Trophoblast cell (in vitro differentiated cells and primary cell): ENCODE measurements at places on chromosomes 11 and 22.

DNA sequence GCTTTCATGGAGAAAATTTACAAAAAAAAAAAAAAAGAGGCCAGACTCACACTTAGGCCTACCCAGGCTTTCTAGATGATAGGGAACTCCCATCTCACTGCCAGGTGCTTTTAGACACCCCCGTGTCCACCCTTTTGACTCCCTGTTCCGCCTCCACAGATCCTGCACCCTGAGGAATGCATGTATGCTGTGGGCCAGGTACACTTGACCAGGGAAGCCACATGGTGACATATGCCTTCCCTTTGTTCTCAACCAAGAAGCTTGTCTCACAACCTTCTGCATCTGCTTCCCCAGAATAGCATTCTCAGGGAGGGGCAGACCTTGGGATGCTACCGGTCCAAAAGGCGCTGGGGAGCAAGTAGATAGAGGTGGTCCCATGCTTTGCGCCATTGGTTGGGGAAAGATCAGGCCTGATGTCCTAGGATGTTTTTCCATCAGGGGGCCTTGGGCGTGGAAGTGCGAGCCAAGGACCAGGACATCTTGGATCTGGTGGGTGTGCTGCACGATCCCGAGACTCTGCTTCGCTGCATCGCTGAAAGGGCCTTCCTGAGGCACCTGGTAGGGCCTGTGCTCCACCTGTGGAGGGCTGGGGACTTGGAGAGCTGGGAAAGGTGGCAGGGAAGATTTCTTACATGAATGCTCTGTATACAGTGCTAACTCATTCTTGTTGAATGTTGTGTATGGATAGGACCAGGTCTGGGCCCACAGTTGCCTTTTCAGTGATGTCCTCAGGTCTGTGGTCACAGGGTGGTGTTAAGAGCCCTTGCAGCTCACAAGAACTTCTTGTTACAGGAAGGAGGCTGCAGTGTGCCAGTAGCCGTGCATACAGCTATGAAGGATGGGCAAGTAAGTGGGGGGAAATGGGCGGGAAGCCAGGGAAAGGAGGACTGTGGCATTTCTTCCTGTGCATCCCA lies 7.5 kb downstream of the HMBS start:
- DNase-seq = no peak

- DNase-seq = no peak
These were observed 26.7 kb upstream of the ETS1 start for GRCh38 chr11:128614026-128614425.

DNA sequence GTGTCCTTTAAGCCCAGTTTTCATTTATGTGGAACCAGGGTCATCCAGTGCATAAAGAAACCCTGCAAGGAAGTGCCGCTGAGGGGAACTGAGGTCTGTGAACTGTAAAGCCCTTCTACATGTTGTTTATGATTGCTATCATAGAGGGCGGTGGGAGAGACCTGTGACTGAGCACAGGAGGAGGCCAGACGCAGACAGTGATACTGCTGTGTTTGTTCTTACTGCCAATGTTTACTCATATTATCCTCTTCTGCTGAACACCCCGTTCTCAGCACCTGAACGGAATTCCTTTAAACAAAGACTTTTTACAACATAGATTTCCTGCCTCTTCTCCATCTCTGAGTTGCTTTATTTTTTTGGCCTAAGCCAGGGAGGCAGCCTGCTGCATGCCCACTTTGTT lies 967 bp upstream of the GALNT18 start:
- no peak for DNase-seq

GRCh38 chr11:71444811-71445210 lies 3.4 kb downstream of the DHCR7 start:
- DNase-seq = no peak

DNA sequence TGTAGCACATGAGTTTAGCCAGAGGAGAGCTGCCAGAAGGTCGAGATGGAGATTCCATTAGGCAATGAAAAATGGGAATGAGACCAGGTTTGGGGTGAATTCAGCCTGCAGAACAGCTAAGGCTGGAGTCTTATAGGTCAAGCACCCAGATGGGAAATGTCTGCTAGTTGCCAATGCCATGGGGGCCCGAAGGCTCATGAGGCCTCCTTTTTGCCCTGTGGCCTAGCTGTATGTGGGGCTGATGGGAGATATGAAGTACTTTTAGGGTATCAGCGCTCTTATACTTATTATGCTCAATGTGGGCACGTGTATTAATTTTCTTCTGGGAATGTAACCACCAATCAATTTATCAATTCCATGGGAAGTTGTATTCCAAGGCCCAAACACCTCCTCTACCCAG lies 8.7 kb downstream of the PPFIBP2 start:
- no peak for DNase-seq

GRCh38 chr11:46063138-46063537 lies 58.1 kb downstream of the PHF21A start:
- no peak for DNase-seq

GRCh38 chr22:27962268-27963044 lies 43.4 kb upstream of the PITPNB start:
- peak; percentile 93 for DNase-seq

DNA sequence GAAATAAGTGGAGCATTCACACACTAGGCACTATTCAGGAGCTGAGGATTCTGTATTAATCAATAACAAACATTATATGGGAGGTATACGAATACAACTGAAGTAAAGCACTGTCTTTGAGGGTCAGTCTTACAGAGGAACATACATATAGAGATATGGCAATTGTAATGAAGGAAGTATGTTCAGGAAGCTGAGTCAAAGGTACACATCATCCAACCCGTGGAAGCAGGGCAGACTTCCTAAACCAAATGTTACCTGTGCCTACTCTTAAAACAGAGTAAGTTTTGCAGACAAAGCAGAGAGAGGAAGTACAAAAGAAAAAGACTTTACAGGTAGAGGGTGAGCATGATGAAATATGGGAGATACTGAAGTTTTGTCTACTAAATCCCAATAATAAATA lies 481.2 kb upstream of the ARHGAP42 start:
- no peak for DNase-seq

DNA sequence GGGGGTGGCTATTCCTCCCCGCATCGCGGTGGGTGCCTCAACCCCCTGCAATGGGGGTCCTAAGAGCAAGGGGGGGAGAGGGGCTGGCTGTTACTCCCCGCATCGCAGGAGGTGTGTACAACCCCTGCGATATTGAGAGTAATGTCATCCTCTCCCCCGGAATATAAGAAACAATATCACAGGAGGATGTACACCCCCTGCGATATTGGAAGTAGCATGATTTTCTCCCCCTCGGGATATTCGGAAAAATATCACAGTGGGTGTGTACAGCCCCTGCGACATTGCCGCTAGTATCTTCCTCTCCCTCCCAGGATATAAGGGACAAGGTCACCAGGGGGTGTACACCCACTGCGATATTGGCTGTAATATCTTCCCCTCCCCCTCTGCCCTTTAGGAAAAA lies 22.5 kb upstream of the APOL5 start:
- no peak for DNase-seq

DNA sequence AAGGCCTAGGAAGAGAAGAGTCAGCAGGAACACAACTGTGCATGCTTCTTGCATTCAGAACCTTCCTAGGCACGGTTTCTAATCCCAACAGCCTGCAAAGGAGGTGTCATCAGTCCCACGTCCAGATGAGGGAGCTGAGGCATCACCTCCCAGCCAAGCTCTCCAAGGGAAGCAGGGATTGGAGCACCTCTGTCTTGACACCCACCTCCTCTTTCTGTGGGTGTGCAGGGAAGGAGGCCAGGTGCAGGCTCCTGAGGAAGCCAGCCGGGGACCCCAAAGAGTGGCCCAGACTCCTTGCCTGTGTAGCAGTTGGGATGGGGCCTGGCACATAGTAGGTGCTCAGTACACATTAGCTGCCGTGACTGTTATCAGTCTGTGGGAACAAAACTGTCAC lies 2.0 kb downstream of the PNPLA5 start:
- no peak for DNase-seq

DNA sequence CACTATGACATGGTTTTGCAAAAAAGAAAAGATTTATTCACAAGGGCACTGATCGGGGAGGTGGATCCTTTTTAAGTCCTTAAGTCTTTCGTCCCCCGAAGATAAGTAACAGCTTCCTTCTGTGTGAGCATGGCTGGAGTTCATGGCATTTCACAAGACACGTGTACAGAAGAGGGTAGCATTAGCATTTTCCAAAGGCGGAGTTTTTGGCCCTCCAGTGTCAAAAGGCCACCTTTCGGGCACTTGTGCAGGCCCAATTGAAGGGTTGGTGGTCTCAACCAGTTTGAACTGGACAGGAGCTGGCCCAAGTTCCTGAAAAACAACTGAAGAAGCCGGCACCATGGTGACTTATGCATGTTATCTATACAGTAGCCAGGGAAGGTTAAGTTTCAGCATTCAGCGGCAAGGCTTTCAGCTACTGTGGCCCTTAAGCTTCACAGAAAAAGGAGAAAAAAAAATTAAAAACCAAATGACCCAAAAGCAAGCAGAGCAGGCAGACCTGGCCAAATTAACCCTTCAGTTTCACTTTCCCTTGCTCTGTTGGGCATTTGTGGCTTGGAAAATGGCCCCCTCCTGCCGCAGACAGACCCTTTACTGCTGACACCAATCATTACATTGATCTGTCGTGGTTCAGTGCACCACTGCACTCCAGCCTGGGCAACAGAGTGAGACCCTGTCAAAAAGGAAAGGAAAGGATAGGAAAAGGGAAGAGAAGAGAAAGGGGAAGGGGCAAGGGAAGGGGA lies 18.7 kb downstream of the ZNF74 start:
- DNase-seq = no peak

DNA sequence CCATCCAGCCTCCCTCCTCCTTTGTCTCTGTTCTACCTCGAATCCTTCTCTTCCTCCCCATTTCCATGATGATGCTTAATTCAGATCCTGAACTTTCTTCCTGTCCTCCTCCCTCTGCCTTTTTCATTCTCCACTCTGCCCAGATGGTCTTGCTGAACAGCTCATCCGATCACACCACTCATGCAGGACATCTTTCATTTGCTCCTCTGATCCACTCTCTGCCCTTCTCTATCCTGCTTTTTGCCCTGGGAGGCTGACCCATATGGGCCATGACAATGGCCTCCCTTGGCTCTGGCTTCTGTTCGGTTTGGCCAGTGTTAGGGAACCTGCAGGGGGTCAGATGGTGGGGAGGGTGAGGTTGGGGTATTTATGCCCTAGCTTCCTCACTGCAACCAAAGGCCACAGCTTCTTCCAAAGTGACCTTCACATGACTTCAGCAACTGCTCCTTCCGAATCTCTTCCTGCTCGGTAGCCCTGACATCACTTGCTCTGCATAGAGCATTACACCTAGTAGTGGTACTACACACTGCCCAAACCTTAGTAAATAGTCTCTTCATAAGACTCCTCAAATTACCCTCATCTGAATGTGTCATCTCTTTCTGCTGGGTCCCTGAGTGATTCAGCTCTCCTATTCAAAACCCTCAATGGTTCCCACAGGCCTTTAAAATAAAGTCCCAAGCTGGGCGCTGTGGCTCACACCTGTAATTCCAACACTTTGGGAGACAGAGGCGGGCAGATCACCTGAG lies 32.7 kb upstream of the MICAL2 start:
- no peak for DNase-seq

- DNase-seq = no peak
These were observed 32.7 kb downstream of the FLI1 start for GRCh38 chr11:128726458-128727139.

GRCh38 chr11:120858740-120859139 lies 165.2 kb upstream of the TBCEL start:
- peak; percentile 50 for DNase-seq

- DNase-seq = no peak
These were observed 31.8 kb downstream of the GLB1L2 start for GRCh38 chr11:134363592-134363991.

- no peak for DNase-seq
These were observed 33.9 kb upstream of the CXCR5 start for GRCh38 chr11:118849825-118850224.

- DNase-seq = no peak
These were observed 50.5 kb upstream of the POU2AF2 start for GRCh38 chr11:111194860-111195568.

DNA sequence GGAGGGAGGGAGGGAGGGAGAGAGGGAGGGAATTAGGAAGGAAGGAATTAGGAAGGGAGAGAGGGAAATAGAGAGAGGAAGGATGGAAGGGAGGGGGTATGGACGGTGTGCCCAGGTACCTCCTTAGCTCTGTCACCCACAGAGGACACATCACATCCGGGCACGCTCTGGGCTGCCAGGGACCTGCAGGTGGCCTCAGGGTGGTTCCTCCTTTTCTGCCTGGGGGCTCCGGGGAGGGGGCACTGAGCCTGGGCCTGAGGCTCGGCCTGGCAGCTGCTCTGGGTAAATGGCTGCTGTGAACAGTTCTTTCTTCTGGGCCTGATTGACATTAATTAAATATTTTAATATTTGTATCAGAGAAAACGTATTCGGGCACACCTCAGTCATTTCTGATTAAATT lies 733.5 kb downstream of the BRD1 start:
- no peak for DNase-seq
